Stromal cell of bone marrow (primary cell): ENCODE measurements at places on chromosomes 7 and 10.

- DNase-seq: no peak
Observed at GRCh38 chr10:59096631-59097030, 79.8 kb upstream of the PHYHIPL start.

- no peak for DNase-seq
Observed at GRCh38 chr10:133458021-133458709, 4.4 kb downstream of the SCART1 start.

DNA sequence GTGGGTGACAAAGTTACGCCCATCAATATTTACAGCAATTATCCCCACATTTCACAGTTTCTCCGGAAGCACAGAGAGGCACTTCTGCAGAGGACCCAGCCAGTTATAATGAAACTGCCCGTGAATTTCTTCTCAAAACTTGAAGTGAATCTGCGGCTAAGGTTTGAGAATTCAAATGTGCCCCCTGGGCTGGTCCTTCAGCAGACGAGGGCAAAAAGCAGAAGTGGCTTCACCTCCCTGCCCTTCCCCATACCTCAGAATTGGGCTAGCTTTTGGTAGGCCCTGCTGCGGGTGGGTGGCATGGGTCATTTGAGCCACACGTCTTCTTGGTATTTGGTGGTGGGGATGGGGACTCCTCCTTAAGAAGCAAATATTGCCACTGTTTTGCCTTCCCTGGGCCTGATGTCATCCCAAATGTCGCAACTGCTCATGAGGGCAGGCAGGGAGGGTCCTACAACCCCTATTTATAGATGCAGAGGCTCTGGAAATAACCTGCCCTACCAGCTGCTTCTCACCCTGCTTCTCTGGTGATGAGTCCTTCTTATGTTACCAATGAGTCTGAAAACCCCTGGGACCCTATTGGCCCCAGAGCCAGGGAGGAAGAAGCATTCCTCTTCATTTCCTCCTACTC, 16.6 kb upstream of the WDFY4 start:
- no peak for DNase-seq

DNA sequence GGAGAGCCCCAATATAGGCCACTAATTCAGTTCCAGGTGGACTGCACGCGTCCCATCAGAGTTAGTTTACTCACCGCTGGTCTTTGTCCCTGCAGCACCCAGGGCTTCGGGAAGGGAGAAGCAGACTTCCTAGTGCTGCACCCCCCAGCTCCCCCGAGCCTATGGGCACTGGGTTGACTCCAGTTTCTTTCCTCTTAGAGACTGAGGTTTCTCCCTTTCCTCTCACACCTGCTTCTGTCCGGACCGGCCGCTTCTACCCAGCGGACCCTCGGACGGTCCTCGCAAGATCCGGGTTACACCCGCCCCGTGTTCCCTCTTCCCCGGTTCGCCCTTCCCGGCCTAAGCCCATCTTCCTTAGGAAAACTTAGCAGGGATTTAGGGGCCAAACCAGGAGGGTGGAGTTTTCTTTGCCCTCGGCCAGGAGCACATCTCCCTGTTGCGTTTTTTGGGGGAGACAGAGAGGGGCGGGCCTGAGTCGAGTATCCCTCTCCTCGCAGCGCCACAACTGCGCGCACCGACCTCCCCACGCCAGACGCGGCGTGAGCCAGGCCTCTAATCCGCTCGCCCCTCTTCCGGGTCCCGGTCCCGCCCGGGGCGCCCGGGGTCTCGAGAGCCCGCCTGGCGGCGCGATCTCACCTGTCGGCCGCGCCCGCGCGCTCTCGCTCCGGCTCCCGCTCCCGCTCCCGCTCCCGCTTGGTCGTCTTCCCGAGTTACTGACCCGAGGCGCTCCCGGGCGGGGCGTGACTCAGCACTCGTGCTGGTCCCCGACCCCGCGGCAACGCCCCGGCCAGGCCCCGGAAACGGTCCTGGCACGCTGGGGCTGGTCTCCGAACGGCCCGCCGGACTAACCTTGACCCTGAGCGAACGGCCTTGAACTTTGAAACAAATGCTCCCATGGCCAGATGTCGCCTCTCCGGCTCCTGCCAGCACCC, at the start of gene AIFM2:
AIFM2 (minus strand) TSS at position 728 of the 932 bp plus-strand sequence. CDS start 8,741 bp downstream, outside the sequence.
- DNase-seq: peak; percentile 50

DNA sequence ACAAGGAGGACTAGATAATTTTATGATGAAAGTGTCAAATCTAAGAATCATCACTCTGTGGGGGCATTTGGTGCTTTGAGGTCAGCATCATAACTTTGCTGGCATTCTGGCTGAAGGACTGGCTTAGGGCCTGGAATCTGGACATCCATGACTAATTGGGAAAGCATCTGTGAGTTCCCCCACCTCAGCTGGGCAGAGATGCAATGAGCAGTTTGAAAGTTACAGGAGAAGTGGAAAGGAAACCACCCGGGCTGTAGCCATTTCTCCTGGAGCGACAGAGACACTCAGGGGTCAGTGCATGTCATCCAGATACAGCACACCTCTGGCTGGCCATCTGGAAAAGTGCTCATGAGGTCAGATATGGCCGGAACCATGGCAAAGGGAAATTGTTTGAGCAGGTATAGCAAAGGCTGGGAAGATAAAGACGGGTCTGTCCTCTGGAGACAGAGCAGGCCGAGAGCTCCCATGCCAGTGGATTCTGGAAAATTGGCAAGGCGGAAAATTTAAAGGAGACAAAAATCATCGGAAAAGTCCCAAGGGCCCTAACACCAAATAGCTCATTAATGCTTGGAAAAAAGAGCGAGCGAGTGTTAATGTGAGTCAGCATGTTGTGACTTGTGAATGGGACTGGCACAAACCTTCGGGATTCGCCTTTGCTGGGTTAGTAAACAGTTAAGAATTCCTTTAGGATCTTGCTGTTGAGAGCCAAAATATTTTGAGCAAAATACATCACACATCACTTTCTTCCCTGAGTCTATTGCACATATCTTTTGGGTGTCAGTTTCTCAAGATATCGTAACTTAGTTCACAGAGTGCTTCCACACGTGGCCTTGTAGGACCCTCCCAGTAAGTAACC, 188.4 kb upstream of the AGK start:
- peak; percentile 57 for DNase-seq

DNA sequence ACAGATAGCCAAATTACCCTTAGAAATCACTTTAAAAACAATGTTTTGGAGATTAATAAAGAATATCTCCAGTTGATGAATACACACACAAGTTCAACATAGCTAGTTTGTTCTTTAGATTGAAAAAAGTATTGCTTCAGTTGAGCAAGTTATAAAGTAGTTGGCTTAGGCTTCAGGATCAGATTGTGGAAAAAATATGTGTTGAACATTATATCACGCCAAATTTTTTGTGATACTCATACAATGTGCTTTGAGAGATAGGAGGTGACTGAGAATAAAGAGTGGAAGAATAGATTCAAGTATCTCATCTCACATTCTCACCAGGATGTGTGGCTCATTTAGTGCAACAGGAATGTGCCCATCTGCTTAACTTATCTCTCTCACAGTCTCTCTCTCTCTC, 553.3 kb downstream of the HTR7 start:
- DNase-seq: no peak

- no peak for DNase-seq
Observed at GRCh38 chr10:9965341-9965740, 1052.3 kb upstream of the CELF2 start.

GRCh38 chr7:92813390-92814024, 22.9 kb downstream of the CDK6 start:
- DNase-seq: no peak

DNA sequence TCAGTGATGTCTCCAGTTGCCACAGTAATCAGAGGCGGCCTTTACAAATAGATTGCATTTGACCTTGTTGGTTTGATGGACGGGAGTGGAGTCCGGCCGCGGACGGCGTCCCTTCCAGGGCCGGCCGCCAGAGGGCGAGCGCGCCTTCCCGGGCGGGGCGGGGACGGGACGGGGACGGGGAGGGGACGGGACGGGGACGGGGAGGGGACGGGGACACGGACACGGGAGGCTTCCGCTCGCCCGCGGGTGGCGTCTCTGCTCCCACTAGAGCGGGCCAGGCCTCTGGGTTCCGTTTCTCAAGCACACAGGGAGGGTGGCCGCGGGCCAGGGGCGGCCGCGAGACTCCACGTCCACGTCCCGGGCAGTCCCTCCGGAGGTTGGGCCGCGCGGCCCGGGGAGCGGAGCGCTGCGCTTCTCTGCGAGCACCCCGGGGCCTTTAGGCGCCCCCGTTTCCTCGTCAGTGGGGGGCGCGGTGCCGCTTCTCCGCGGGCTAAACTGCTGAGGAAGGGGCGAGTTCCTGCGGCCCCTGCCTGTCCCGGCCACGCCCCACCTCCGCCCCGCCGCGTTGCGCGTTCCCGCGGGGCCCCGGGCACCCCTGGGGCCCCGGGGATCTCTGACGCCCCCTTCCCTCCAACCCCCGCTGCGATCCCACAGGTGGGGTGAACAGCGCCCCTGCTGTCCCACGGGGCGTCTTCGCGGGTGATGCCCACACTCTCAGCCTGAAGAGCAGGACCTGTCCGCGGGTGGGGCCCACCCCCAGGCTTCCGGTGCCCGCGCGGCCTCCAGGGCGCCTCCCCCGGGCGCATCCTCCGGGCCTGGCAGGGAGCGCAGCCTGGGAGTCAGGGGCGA, 84.2 kb upstream of the MKI67 start:
- no peak for DNase-seq

DNA sequence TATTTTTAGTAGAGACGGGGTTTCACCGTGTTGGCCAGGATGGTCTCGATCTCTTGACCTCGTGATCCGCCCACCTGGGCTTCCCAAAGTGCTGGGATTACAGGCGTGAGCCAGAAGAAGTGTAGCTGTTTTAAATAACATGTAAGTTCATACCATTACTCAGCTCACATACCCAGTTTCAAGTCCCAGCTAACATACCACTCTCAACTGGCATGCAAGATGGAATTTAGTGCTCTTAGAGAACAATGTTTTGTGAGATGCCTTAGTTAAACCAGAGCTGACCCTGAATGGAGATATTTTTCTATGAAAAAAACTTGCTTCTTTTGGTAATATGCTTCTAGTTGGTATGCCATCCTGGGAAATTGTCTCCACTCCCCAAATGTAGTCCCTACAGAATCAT, 37.3 kb downstream of the HBP1 start:
- DNase-seq: no peak

DNA sequence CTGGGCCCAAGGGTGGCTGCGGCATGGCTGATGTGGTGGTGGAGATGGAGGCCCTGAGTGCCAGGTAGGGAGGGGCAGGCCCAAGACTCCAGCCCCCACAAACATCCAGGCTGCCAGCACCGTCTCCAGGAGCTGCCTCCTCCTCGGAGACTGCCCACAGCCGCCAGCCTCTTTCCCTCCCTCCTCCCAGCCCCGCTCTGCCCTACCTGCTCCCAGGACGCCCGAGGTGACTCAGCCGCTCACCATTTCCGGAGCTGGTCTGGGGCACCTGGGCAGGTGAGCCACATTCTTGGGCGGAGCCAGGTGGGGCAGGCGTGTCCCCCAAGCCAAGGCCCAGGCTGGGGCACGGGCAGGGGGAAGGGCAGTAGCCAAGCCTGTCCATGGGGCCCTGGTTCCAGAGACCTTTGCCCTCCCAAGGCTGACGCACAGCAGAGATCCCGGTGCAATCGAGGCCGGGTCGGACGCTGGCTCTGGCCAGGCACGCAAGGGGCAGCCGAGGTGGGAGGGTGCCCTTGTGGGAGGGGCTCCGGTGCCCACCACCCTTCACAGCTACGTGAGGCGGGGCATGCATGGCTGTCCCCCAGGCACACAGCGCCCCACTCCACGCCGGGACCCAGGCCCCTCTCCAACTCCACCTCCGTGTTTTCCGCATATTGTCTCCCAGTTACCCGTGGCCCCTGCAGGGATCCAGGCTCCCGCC, 8.8 kb downstream of the ADAP1 start:
- no peak for DNase-seq

- no peak for DNase-seq
Observed at GRCh38 chr7:28984217-28984616, 26.1 kb upstream of the TRIL start.

- DNase-seq: peak; percentile 95
Observed at GRCh38 chr10:110398419-110399105, 93.8 kb upstream of the SMNDC1 start.

DNA sequence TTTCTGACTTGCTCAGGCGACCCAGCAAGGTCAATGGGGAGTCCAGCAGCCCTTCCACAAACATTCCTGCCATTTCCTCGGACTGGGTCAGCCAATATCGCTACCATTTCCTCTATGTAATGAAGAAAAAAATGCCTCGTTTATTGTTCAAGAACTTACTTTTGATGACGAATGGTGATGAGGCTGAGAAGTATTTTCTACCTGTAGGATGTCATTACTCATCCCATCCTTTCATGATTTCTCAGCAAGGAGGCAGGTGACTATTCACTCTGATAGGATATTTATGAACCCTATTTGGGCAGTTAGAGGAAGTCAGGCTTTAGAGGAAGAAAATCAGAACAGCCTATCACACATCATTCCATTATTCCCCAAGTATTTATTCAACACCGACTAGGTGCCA, 178.6 kb downstream of the FANK1 start:
- no peak for DNase-seq

DNA sequence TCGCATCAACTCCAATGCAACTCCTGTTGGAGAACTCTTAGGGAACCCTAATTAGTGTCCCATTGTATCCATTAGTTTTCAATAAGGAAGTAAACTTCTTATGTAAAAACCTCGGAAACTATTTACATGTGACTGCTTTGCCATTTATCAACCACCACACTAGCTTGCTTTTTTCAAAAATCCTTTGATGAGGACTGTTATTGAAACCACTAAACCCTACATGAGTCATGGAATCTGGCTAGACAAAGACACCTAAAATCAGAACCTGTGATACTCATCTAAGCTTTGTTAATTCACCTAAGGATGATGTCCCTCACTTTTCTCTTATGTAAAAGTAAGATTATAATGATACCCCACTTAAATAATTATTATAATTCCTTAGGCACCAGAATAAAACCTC, 414.1 kb upstream of the ETV1 start:
- no peak for DNase-seq

GRCh38 chr7:152180587-152180986, 155.1 kb downstream of the GALNT11 start:
- no peak for DNase-seq

- DNase-seq: no peak
Observed at GRCh38 chr7:8089036-8089780, 120.6 kb downstream of the GLCCI1 start.

DNA sequence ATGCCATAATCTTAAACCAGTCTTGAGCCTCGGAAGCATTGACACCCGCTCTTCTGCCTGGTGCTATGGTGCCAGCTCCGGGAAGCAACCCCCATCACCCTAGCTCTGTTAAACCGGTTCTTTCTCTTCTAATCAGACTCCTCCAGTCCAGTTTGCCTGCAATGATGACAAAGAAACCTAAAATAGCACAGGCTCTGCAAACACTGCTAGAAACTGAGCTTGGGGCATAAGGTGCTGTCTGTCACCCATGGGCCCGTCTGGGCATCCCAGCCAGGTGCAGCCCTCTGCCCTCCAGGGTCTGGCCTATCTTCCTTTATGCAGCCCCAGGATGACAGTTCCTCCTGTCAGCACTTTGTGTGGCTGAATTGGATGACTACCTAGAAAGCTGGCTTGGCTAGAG, 14.2 kb upstream of the CAMK2G start:
- no peak for DNase-seq
